ENCODE measurements at places on chromosomes 3 and 15.

- DNase-seq: no peak
These were observed 50.2 kb upstream of the MGA start for GRCh38 chr15:41610048-41610447.

DNA sequence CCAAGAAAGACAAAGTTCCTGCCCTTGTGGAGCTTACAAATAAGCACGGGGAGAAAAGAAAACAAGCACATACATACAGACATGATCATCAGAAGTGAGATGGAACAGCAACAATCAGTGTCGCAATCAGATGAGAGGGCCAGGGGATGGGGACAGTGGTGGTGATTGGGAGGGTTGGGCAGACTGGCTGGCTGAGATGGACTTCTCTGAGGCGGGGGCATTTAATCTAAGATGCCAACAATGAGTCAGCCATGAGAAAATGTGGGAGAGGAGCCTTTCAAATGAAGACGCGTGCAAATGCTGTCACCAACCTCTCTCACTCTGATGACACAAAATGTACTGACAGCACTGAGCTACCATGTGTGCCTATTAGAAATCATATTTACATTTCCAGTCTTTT lies 81.4 kb downstream of the NCEH1 start:
- DNase-seq: no peak

DNA sequence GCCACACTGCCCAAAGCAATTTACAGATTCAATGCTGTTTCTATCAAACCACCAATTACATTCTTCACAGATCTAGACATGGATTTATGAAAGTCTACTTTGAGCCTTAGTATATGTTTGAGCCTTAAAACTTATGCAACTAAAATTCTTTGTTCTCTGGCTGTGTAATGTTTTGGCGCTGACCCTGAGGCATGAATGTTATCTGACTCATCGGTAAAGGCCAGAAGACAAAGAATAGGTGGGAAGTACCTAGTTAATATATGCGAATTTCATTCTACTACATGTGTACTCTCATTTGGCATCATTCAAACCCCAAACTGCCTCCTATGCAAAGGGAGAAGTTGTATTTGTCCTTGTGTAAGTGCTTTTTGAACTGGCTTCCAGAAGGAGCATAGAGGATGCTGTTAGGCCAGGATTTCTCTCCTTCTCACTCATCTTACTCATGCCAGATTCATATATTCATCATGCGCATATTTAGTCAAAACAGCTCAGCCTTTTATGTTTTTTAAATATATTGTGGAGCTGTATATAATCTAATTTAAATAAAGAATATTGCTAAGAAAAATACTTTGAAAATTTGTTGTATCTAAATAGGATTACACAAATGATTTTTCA lies 204.2 kb downstream of the NFKBIZ start:
- DNase-seq: no peak

- no peak for DNase-seq
These were observed 205.9 kb downstream of the GABRG3 start for GRCh38 chr15:27176785-27177406.

DNA sequence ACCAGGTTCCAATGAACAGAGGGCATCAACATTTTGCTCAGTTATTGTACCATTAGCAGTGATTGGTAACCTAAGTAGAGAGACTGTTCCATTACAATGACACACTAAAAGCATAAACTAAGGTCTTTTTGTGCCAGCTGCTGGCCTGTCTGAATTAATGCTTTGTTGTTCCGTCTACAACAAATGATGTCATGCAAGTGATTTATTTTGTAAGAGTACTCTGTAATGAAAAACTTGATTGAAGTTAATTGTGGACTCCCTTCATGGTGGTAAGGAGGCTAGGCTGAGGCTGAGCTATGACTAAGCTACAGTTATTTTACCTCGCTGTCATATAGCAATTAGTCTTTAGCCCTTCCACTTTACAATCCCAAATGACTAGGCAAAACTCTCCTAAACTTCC lies 23.2 kb downstream of the RCN2 start:
- DNase-seq: no peak

- DNase-seq: no peak
These were observed 1.5 kb upstream of the MGA start for GRCh38 chr15:41658689-41659088.

DNA sequence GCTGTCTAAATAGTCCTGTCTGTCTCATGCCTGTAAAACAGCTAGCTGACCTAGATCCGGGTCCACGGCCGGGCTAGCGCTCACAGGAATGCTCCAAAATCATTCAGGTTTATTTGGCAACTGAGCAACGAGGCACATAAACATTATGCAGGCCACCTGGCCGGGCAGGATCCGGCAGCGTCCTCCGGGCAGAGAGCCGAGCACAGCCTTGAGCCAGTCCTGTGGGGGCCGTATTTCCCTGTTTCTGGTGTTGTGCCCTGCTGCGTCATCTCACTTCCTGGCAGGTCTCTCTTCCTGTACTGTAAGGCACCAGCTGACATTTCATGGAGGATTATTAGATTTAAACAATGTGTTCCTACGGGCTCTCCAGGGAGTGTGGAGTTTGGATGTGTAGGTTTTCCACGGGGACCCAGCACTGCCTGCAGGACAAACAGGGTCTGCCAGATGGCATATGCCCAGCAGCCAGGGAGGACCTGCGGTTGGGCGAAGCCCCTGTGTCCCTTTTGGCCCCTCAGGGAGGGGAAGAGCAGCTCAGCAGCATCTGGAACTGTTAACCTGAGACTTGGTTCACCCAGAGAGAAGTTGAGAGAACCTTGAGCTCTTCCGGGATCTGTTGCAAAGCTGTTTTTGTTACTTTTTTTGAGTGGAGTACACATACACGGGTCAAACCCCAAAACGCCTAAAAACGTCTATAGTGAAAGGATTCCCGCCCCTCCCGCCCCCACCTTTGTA lies 16.6 kb upstream of the LRRK1 start:
- DNase-seq: peak; percentile 51

DNA sequence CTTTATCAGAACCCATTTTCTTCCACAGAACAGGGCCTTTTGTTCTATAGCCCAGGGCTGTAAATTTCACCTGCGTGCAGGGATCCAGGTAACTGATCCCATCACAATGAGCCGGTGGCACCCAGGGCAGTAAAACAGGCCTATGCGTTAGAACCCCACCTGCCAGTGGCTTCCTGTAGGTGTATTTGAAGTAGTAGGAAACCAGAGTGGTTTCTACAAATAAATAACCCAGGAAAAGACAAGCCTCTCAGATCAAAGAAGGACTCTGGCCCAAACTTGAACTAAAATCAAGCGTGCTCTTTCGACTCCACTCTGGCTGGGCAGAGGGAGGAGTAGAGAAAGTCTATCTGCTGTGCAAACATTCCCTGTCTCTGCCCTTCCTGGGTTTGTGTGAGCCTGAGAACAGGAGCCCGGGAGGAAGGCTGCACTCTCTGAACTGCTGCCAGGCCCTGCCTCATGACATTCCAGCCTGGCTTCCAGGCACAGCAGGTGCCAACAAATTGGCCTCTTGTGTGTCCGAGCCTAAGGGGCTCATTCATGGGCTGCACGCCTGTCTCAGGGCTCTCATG lies 77.7 kb downstream of the CEMIP start:
- DNase-seq: no peak

DNA sequence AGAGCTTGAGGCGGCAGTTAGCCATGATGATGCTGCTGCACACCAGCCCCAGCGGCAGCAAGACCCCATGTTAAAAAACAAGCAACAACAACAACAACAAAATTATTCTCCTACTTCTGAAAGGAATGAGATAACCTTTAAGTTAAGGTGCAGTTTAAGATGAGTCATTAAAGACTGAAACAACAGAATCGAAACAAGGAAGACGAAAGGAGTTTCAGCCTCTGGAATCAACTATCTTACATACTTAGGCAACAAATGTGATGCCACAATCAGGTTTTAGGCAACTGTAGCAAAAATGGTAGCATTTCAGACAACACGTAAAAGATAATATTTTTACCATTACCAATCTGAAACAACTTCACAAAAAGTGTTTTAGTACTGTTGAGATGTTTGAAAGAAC lies 12.2 kb downstream of the SCAANT1 start:
- no peak for DNase-seq

- DNase-seq: no peak
These were observed 8.0 kb downstream of the DNAJA4 start for GRCh38 chr15:78272316-78272715.

GRCh38 chr3:128307029-128307633 lies 153.8 kb downstream of the EEFSEC start:
- no peak for DNase-seq

DNA sequence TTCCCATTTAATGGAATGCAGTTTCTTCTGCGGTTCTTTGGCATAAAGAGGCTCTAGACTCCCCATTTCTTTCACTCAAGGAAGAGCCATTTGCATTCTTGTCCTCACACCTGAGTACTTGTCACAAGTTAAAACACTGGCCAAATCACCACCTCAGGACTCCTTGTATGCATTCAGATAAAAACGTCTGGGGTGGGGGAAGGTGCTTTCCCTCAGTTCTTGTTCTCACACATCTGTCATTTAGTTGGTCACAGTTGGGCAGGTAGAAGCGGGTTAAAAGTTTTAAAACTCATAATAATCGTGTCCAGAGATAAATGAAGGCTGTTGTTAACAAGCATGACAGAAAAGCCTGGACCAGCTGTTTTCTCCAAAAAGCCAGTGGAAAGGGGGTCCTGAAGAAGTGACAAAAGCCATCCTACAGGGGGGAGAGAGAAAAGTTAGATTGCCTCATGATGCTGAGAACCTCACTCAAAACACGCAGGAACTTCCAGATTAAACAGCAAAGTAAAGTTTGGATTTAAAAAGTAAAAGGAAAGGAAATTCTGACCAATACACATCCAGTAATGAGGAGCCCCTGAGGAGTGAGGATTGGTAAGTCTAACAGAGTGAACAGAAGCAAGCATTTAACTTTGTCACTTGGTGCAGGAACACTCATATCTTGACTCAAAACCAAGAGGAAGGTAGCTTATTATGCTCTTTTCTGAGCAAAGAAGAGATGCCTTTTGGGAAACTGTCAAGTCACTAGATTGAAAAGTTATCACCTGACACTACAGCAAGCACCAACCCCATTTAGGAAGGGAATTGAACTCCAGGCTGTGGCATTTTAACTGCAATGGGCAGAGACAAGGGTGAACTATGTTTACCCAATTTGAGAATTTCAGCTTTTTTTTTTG lies 2.8 kb downstream of the BCL2L10 start:
- DNase-seq: no peak

GRCh38 chr3:122067214-122067550 lies 12.0 kb downstream of the CD86 start:
- DNase-seq: peak; percentile 81

DNA sequence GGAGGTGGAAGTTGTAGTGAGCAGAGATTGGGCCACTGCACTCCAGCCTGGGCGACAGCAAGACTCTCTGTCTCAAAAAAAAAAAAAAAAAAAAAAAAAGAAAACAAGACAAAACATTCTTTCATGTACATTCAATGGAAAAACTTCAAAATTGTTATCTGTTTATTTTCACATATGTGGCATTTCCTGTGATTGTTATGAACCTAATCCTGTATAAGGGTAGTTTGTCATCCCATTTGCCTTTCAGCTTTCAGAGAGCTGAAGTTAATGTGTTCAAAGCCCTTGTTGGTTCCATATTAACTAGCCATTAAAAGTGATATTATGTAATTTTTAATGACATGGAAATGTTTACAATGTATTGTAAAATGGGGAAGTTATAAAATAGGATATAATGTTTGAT lies 17.3 kb upstream of the NCK1 start:
- DNase-seq: no peak

DNA sequence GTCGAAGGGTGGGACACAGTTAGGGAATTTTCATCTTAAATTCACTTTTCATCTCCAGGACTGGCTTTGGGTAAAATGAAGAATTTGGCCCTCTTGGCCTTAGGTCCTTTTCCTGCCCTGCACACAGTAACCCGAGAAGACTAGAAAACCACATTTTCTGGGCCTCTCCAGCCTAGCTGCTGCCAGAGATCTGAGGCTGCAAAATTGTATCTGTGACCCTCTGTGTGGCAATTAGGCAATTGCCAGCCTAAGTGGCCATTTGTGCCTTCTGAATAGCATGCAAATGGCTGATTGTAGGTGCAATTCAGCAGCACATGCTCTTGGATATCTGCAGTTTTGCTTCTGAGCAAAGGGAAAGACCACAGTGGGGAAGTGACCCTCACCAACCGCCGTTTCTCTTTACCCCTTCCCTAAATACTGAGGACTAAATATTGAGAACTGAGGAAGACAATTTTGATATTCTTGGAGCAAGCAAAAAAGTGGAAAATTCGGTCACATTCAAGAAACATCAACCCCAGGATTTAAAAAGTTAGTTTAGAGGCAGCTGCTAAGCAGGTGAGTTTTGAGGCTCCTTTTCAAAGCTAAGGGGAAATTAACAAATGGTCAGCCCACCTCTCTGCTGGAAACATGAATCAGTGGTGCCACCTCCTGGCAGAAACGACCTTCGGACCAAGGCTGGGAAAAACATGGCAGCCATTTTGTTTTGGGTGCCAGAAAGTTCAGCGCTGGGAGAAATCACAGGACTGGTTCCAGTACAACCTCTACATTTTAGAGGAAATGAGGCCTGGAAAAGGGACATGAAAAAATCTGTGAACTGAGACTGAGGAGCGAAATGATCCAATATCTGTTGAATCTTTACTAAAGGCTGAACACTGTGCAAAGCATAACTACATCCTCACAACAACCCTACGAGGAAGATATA lies 56.6 kb upstream of the PRTG start:
- peak; percentile 4 for DNase-seq

DNA sequence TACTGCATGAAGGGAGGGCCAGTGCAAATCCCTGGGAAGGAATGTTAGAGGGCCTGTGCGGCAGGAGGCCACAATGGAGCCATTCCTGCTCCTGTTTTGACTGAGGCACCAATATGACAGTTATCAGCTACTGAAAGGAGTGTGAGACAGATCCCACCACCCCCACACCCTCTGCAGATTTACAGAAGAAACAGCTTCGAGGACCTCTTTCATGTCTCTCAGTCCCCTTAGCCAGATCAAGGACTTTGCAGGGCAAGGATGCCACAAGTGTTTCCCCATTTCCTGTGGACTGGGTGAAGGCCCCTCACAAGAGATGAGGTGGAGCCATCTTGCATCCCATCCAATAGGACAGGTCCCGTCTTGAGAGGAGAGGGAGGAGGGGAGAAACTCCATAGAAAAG lies 48.5 kb upstream of the RASGRP1 start:
- DNase-seq: no peak

- DNase-seq: no peak
These were observed 485.2 kb downstream of the ROBO2 start for GRCh38 chr3:77524946-77525682.

DNA sequence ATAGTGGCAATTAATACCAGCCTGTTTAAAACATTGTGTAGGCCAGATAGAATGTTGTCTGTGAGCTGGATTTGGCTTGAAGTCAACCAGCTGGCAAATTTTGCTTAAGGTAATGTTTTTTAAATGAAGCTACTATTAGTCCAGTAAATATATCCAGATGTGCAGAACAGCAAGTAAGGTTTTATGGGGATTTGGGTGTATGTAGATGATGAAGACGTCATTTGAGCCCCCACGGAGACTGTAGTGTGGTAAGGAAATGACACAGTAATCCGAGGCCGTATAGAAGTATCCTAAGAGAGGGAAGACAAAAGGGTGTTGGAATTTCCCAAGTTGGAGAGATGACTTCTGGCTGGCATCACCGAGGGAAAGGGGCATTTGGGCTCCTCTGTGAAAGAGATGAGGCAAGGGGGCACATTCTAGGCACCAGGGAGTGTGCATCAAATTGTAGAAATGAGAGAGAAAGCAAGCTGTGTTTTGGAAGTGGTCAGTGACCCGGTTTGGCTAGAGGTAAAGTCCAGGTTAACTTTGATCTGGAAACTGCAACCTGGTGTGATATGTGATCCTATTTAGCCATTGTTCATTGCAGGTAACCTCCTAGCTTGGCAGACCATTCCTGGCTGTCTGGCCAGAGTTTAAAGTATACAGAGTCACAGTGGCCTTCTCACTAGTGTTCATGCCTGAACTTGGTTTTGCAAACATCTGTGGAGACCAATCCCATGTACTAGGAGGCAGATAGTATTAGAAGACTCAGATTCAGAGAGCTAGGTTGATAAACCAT lies 104.2 kb downstream of the ITPR1 start:
- no peak for DNase-seq
